BJ (cell line): ENCODE measurements at places on chromosomes 12 and 14.

DNA sequence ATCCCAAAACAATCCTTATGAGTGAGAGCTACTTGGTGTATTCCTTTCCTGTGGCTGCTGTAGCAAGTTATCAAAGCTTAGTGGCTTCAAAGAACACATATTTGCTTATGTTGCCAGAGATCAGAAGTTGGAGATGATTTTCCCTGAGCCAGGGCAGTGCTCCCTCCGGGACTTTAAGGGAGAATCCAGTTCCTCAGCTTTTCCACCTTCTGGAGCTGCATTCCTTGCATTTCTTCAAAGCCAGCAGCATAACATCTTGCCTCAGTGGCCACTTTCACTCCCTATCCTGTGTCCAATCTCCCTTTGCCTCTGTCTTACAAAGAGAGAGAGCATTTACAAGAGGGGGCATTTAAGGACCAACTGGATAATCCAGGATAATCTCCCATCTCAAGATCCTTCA is 33.7 kb downstream of the P2RX7 start:
- DNase-seq: no peak

DNA sequence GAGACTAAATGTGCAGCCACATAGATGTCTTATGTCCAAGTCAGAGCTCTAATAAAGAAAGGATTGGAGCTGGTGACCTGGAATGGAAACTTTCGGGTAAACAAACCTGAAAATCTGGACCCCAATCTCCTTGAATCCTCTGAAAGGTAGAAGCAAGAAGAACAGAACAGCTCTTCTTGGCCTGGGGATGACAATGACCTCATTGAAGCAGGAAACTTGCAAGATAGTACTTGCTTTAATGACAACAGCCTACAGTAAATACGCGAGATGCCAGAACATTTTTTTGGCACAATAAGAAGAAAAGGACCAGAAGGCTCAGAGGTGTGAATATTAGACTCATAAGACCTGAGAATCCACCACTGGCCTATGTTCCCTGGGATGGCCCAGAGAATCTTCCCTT is 4.1 kb upstream of the PRIMA1 start:
- no peak for DNase-seq

DNA sequence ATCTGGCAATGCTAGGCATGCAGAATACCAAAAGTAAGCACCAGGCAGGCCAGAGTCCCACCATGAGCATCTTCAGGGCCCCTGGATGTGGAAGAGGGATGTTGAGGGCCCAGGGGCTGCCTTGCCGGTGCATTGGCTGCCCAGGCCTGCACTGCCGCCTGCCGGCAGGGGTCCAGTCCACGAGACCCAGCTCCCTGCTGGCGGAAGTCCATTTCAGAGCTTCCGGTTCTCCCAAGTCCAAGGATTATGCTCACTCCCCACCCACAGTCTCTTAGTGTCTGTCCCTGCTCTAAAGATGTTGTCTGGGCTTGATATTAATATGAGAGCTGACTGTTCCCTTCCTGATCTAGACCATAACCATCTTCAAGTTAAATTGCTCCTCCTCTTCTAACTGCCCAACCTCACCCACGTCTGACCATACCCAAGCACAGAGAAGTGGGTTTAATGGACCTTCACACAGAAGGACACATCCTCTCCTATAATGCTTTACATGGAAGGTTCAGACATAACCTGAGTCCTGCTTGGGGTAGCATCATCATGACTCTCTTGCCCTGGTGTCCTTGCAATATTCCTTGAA is 117.4 kb downstream of the DAD1 start:
- no peak for DNase-seq

DNA sequence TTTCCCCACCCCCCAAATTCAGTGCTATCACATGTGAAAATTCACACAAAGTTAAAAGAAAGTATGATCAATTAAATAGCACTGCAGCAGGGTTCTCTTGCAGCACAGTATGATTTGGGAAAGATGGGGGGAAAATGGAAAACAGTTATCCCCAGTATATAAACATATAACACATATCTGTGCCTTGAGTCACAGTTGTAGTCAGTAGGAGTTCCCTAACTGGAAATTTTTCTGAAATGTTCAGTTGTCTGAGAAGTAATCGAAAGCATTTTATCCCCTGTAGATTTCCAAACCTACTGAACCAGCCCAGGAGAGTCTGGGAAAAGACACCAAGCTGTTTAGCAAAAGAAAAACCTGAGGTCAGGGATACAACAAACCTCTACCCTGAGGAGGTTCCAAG is 47.0 kb downstream of the C12orf50 start:
- no peak for DNase-seq

- DNase-seq: no peak
Measured at GRCh38 chr14:78586681-78587080, 416.5 kb downstream of the NRXN3 start.

GRCh38 chr12:9273276-9273675 is 65.1 kb upstream of the PZP start:
- peak; percentile 31 for DNase-seq

DNA sequence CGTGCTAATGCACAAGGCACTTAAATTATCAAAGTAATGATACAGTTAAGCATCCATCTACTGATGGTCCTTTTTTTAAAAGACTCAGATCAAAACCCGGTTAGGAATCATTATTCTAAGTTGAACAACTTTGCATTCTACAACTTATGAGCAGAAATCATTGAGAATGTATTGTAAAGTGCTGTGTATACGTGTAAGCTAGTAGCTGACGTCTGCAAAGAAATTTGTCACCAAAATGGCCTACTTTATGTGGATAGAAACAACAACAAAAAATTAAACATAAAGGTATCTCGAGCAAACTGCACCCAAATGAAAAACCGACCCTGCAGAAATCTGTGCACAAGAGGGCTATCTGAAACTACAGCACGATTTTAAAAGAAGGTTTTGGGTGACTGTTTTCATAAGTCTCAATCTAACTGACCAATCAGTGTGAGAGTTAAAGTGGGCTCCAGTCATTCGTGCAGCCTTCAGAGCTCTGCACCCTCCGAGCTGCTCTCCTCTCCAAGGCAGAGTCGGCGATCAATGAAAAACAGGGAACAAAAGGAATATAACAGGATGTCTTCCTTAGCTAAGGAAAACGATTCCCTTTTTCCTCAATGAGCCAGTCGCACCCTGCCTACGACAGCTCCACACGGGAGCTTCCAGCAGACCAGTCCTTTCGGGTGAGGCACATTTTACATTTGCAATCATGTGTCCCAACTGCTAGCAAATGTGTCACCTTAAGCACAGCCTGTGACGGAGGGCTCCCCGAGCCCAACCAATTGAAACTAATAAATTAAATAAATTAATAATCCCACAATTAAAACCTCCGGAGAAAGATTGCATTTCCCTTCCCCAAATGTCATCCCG is 200.7 kb upstream of the FOXN3 start:
- DNase-seq: no peak

GRCh38 chr12:117334051-117334450 is 27.4 kb downstream of the NOS1 start:
- DNase-seq: no peak

DNA sequence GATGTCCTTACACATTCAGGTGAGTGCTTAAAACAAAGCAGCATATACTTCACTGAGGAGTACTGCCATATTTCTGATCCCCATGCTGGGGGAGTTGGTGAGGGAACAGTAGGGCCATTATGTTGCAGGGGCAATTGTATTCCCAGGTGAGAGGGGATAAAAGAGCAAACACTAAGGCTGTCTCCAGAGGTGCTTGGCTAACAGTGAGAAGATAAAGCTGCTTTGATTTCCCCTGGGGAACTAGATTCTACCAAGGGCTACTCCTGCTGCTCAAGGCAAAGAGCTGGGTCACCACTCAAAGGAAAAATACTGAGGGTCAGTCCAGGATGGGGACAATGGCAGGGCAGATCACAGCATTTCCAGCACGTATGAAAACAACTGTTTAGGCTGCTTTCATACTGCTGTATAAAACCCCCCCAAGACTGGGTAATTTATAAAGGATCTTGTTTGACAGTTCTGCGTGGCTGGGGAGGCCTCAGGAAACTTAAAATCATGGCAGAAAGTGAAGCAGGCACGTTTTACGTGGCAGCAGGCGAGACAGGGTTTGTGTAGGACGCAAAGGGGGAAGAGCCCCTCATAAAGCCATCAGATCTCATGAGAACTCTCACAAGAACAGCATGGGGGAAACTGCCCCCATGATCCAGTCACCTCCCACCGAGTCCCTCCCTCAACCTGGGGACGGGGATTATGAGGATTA is 47.8 kb upstream of the OR5AU1 start:
- DNase-seq: no peak

DNA sequence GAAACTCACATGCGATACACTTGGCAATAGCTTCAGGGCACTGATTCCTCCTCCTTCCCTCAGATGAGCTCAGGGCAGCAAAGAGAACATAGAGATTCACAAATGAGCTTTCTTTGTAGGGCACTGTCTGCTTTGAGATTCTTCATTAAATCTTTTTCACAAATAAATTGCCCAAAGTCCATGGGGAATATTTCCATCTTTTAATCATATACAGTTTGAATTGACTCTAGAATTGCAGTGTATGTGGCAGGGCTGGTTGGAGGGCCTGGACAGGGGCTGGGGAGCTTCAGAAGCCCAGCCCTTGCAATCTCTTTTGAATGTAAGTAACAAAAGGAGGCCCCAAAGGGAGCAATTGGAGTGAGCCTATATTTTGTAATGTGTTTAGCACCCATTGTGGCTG is 197.5 kb downstream of the NOVA1 start:
- no peak for DNase-seq

- no peak for DNase-seq
Measured at GRCh38 chr12:64890873-64891468, 66.5 kb downstream of the TBC1D30 start.

DNA sequence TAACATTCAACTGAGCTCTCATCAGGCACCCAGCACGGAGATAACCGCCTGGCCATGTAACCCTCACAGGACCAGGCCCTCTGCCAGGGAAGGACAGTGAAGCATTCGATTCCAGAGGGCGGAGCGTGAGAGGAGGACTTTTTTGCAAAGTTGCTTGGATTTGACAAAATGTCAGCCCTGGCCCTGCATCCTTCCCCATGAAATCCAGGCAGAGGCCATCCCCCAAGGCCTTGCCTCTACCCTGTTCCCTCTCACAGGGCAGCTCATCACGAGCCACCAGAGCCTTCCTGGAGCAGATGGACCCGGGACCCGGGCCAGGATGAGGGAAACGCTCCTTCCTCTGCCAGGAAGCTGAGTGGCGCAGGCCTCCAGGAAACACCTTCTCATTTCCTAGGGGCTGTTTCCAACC is 17.0 kb downstream of the CAMKK2 start:
- no peak for DNase-seq

DNA sequence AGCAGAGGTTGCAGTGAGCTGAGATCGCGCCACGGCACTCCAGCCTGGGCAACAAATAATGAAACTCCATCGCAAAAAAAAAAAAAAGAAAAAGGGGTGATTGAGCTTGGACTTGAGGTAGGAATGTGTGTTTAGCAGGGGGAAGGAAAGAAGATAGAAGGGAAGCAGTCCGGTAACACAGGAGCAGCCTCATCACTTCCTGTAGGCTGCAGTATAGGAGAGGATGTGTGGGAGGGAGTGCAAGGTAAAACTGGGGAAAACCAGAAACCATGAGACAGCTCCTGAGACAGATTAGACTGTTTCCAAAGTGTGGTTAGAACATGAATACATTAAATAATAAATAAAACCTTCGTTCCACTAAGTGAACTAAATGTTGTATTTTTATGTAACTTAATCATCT is 49.2 kb downstream of the FGD4 start:
- no peak for DNase-seq

GRCh38 chr12:15575671-15576541 is 213.3 kb downstream of the EPS8 start:
- no peak for DNase-seq

GRCh38 chr12:86429824-86430223 is 173.6 kb upstream of the MGAT4C start:
- no peak for DNase-seq

DNA sequence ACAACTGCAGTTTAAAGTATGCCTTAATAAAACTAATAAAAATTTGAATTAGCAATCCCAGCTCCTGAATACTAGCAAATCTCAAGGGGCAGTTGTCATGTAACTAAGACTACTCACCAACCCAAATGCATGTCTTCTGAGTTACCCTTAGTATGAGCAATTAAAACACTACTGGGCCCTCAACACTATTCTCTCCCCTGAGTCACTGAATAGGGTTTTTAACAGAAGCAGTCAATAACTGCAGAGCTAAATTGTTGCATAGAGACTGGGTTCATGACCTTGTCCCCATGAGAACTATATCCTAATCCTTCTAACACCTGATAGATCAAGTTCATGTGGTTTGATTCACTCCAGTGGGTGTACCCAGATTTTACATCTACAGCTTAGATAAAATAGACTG is 38.8 kb downstream of the MDM1 start:
- no peak for DNase-seq

GRCh38 chr14:80973931-80974641 is 18.7 kb downstream of the TSHR start:
- DNase-seq: no peak
